CD8-positive, alpha-beta memory T cell (primary cell): ENCODE measurements at places on chromosomes 2 and 18. TPM values are rescaled to one million over a fixed set of nuclear protein-coding genes. Genes with fewer than 3 reads are reported as not detected.

GRCh38 chr18:21629089-21629832 is 17.1 kb downstream of the SNRPD1 start:
- H3K4me3 ChIP-seq: no peak overlapping the region
- DNase-seq: no peak
- H3K27ac ChIP-seq: no peak overlapping the region
- peaks cover 8% of the 10 kb centered on the region for H3K4me1 ChIP-seq
- H3K27me3 ChIP-seq: no peaks in the 10 kb centered on the region

GRCh38 chr18:7521226-7521856 is 45.8 kb upstream of the PTPRM start:
- H3K4me1 ChIP-seq: no peaks in the 10 kb centered on the region
- H3K4me3 ChIP-seq: no peak overlapping the region
- H3K36me3 ChIP-seq: no peaks in the 10 kb centered on the region

DNA sequence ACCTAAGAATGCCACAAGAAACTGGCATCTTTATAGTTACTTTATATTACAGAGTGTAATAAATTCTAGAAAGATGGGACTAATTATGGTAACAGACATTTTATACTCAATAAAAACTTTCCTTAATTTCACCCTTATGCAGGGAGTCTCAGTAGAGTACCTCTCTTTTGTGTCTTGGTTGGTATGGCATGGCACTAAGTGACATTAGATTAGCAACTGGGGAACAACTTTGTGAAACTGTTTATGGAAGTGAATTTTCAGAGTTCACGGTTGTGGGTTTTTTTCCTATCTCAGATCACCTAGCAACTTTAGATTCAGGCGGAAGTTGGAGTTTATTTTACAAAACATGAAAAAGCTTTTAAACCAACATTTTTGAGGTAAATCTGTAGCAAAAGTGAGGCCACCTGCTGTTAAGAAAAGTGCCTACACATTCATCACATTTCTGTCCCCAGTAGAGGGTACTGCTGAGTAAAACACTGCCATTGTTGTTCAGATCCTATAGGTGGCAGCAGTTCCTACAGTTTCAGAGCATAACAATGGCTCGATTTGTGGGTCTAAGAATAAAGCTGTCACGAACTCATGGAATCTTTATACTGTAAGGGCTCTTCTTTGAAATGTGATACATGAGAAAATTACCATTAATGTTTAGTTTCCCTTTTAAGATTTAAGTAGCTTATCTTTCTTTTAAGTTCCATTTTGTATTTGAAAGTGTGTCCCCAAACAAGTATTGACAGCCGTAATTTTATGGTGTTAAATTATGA is 117.6 kb downstream of the CAMKMT start:
- peak; percentile 8 for DNase-seq
- H3K4me3 ChIP-seq: no peak overlapping the region
- H3K36me3 ChIP-seq: no peaks in the 10 kb centered on the region
- no peak overlapping the region for H3K27ac ChIP-seq

- peaks cover 42% of the 10 kb centered on the region for H3K27me3 ChIP-seq
- no peaks in the 10 kb centered on the region for H3K36me3 ChIP-seq
- DNase-seq: no peak
- H3K4me1 ChIP-seq: peaks cover 43% of the 10 kb centered on the region
- H3K4me3 ChIP-seq: peak within 1 kb of the TSS; percentile 70
Observed at GRCh38 chr2:144519934-144520731, at the start of gene ZEB2. Gene ZEB2, minus strand, starts transcription at chr2:144520119. Its CDS starts 2,769 bp downstream, at chr2:144517350.

GRCh38 chr2:119462574-119462973 is 30.9 kb downstream of the TMEM37 start:
- H3K27me3 ChIP-seq: no peaks in the 10 kb centered on the region
- no peak for DNase-seq
- H3K4me3 ChIP-seq: no peak overlapping the region
- no peak overlapping the region for H3K27ac ChIP-seq

DNA sequence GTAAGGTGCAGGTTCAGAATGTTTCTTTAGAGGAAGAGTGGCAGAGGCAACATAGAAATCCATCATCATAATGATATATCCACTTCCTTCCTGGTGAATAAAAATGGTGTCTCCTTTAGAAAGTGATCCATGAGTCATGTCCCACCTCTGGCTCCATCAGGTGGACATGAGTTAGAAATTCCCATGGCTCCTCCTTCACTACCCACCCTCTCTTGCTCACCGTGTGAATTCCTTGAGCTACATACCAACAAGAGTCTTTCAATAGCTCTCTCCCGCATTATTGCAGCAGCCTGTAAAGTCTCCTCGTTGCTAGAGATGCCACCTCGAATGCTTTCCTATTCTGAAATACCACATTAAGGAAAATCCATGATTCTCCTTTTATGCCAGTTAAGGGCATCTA is 317.6 kb downstream of the LNPK start:
- no peak overlapping the region for H3K27ac ChIP-seq
- H3K4me3 ChIP-seq: no peak overlapping the region
- DNase-seq: no peak
- no peaks in the 10 kb centered on the region for H3K4me1 ChIP-seq
- no peaks in the 10 kb centered on the region for H3K27me3 ChIP-seq

DNA sequence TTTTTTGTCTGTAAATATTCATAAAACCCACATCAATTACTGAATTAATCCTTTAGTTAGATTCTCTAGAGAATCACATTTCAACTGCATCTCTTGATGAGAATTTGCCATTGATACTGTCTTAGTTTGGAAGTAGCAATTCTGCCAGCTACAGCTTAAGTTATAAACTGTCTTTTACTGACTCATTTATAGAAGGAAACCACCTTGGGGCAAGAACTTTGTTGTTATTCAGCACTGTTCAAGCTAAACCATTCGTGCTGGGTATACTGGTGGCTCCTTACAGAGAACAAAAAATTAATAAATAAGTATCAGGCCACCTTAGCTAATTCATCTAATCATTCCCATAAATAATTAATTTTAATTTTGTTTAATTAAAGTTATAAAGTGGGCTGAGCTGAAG is 1082.6 kb upstream of the CELF4 start:
- H3K4me1 ChIP-seq: no peaks in the 10 kb centered on the region
- no peak overlapping the region for H3K4me3 ChIP-seq
- H3K27me3 ChIP-seq: no peaks in the 10 kb centered on the region
- no peaks in the 10 kb centered on the region for H3K36me3 ChIP-seq

GRCh38 chr18:45006934-45007333 is 326.2 kb downstream of the SETBP1 start:
- H3K4me1 ChIP-seq: peaks cover 10% of the 10 kb centered on the region
- H3K36me3 ChIP-seq: no peaks in the 10 kb centered on the region
- no peaks in the 10 kb centered on the region for H3K27me3 ChIP-seq
- no peak overlapping the region for H3K27ac ChIP-seq
- H3K4me3 ChIP-seq: no peak overlapping the region

DNA sequence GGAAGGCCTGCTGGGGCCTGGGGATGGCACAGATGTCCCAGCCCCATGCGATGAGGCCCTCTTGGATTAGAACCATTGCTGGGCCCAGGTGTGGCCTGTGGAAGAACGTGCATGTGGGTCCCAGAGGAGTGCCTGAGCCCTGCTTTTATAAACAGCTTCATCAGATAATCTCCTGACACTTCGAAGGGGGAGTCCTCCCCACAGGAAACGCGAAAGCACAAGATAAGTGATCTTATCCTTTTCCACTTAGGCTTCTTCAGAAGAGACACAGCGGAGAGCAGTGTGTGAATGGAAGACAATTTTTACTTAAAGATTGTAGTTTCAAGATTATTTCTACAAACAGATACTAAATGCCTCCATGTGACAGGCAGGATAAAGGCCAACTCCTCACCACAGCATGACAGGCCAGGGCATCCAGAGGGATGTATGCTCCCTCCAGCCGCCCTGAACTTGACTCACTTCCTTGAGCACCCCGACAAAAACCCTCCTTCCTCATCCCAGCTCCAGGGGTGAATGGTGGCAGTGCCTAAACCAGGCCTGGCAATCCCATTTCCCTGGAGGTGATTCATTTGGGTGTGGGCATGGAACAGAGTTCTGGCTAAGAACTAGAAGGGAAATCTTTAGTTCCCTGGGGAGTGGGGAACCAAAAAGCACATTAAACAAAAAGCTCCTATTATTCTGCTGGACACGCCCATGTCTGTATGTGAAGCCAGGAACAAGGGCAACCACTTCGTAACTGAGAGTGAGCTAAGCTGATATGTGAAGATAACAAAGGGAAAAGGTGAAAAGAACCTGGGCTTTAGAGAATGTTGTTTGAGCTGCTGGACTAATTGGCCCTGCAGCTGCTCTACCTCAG is 56.2 kb upstream of the TMEM163 start:
- no peak for DNase-seq
- no peaks in the 10 kb centered on the region for H3K4me1 ChIP-seq
- H3K4me3 ChIP-seq: no peak overlapping the region
- H3K36me3 ChIP-seq: no peaks in the 10 kb centered on the region
- H3K27ac ChIP-seq: no peak overlapping the region
- no peaks in the 10 kb centered on the region for H3K27me3 ChIP-seq

DNA sequence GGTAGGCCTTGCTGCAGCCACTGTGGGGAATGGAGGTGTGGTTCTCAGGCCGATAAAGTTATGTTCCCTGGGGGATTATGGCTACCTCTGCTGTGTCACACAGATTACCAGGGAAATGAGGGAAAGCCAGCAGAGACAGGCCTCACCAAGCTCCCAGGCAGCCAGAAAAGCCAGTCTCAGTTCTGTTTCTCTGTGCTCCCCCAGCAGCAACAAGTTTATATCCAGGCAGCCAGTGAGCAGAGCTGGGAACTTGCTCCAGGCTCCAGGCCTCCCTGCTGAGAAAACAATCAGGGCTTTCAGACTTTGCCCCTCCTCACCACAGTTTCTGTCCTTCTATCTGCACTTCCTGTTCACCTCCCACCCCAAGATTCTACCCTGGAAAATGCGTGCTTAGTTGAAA is 596.6 kb upstream of the GYPC start:
- DNase-seq: no peak
- no peaks in the 10 kb centered on the region for H3K27me3 ChIP-seq
- H3K4me3 ChIP-seq: no peak overlapping the region

DNA sequence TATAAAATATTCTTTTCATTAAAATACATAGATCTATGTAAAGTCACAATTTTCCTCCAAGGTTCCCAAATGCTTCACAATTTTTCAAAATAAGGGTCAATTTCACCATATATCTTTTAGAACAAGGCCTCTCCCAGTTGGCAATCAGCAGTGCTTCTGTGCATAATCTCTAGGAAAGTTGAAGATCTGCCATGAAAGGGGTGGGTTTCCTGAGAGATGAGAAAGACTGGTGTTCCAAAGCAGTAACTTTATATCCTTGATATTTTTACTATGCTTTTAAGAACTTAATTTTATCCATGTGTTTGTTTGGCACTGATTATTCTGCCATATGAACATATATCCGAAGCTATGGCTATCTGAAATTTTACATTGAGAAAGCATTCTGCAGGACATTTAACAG is 199.4 kb upstream of the CYP26B1 start:
- no peak for DNase-seq
- no peak overlapping the region for H3K27ac ChIP-seq
- H3K27me3 ChIP-seq: no peaks in the 10 kb centered on the region

DNA sequence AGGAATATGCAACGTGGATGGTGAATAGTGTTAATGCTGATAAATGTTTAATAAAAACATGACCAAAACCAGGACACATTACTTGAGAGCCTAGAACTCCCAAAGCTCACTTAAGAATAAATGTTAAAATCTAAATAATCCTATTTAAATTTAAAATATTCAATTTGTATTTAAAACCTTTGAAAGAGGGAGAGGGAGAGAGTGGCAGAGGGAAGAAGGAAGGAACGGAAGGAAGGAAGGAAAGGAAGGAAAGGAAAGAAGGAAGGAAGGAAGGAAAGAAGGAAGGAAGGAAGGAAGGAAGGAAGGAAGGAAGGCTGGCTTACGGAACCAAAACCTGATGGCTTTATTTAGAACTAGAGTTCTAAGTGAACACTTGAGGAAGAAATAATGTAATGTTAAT is 324.1 kb upstream of the SYT4 start:
- H3K36me3 ChIP-seq: no peaks in the 10 kb centered on the region
- H3K4me3 ChIP-seq: no peak overlapping the region
- DNase-seq: no peak
- H3K4me1 ChIP-seq: no peaks in the 10 kb centered on the region
- H3K27me3 ChIP-seq: no peaks in the 10 kb centered on the region
- H3K27ac ChIP-seq: no peak overlapping the region

DNA sequence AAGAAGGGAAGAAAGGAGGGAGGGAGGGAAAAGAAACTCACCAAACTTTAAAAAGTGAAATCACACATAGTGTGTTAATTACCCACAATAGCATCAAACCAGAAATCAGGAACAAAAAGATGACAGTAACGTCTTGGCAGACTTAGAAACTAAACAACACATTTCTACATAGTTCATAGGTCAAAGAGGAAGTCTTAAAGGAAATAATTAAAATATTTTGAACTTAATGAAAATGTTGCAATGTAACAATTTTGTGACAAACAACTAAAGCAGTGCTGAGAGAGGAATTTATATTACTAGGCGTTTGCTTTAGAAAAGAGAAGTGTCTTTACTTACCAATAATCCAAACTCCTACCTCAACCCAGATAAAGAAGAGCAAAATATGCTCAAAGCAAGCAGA is 505.0 kb upstream of the ID2 start:
- no peaks in the 10 kb centered on the region for H3K4me1 ChIP-seq
- no peak overlapping the region for H3K4me3 ChIP-seq
- DNase-seq: no peak
- H3K27ac ChIP-seq: no peak overlapping the region
- no peaks in the 10 kb centered on the region for H3K36me3 ChIP-seq

DNA sequence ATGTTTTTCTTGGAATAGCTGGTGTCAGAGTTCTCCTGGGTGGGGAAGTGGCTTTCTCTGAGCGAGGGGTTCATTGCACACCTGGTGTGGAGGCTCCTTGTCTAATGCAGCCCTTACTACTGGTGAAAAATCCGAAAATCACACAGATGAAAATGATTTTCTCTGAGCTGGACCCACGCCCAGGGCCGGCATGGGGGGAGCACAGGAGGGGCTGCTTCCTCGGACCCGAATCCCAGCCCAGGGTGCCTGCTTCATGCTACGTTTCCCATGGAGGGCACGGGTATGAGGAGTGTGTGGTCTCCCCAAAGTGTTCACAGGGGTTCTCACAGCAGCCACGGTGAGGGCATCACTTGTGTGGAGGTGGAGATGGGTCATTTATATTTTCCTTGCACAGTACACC is 288.0 kb upstream of the HDAC4 start:
- H3K27ac ChIP-seq: no peak overlapping the region
- no peak overlapping the region for H3K4me3 ChIP-seq
- H3K4me1 ChIP-seq: no peaks in the 10 kb centered on the region
- no peak for DNase-seq
- H3K36me3 ChIP-seq: no peaks in the 10 kb centered on the region

- H3K4me1 ChIP-seq: no peaks in the 10 kb centered on the region
- H3K36me3 ChIP-seq: no peaks in the 10 kb centered on the region
- H3K27me3 ChIP-seq: no peaks in the 10 kb centered on the region
- no peak overlapping the region for H3K4me3 ChIP-seq
- no peak overlapping the region for H3K27ac ChIP-seq
Observed at GRCh38 chr2:85399183-85399455, 11.0 kb downstream of the CAPG start.

NAT8 gene
- total RNA-seq: not detected

CD302 gene
- 0.70 TPM for total RNA-seq

NR4A2 gene
- 19.7 TPM for total RNA-seq

SCN2A gene
- not detected for total RNA-seq

PRPF40A gene
- total RNA-seq: 138 TPM

BMP10 gene
- not detected for total RNA-seq
